ENCODE measurements at places on chromosomes 7 and 10.

GRCh38 chr7:16587790-16588189, 57.8 kb downstream of the ANKMY2 start:
- DNase-seq, result no peak

DNA sequence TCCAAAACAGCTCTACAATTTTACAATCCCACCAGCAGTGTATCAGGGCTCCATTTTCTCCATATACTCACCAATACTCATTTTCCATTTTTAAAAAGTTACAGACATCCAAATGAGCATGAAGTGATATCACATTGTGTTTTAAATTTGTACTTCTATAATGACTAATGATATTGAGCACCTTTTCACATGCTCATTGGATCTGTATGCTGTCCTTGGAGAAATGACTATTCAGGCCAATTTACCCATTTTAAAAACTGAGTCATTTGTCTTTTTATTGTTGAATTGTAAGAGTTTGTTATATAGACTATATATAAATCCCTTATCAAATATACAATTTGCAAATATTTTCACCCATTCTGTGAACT, 162.0 kb downstream of the MAGI2 start:
- DNase-seq, result peak; percentile 40

- peak; percentile 13 for DNase-seq
Measured at GRCh38 chr10:2619472-2619871, 447.9 kb upstream of the PFKP start.

GRCh38 chr7:25851332-25852210, 300.4 kb upstream of the NFE2L3 start:
- DNase-seq, result peak; percentile 81

DNA sequence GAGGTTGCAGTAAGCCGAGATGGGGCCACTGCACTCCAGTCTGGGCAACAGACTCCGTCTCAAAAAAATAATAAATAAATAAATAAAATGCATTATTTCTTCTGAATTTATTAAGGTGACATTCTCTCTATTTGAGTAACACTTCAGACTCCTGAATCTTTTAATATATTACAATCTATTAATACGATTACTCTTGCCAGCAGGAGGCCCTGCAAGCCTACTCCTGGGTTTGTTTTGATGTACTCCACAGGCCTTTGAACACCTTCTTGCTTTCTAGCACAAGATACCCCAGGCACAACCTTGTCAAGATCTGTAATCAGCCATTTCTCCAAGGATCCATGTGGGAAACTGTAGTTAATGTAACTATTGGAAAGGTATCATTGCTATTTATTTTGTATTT, 63.5 kb downstream of the COBL start:
- DNase-seq, result no peak

DNA sequence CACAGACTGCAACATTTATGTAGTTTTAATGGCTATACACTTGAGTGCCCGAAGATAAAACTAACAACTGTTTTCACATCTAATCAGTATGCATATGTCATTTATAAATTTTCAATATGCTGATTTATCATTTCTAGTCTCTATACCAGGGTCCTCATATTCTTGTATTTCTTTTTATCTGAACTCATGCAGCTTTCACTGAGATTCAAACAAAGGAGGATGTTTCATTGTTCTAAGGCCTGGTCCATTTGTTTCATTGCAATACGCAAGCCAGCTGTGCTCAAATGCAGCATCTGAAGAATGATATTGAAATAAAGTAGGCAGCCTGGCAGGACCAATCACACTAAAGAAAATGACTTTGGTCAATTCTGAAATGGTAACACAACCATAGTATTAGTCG, 31.7 kb downstream of the MAGI2 start:
- no peak for DNase-seq

GRCh38 chr10:71790749-71791440, 17.6 kb upstream of the VSIR start:
- no peak for DNase-seq

- no peak for DNase-seq
Measured at GRCh38 chr7:154911862-154912455, 91.0 kb downstream of the PAXIP1 start.

DNA sequence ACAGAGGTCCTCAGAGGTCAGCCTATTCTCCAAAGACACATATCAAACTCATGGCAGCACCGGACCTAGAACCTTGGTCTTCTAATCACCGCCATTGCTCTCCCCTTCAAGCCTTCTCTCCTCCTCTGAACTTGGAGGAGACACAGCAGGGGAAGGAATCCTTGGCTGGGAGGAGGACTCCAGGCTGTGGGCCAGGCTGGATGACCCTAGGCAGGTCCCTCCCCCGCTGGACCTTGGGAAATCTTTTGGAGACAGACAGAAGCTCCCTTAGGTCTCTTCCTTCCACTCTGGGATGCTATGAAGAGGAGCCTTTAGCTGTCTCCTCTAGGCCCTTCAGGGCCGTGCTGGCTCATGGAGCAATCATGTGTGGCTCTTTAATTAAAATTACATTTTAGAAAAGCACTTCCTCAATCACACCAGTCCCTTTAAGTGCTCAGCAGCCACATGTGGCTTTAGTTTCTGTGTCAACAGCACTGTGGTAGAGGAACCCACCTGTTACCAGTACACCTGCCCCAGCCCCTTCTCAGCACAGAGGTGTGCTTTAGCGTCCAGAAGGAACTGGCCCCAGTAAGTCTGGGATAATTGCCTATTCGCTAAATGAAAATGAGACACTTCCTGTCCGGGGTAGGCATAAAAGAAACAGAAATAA, 238.2 kb downstream of the CELF2 start:
- no peak for DNase-seq

DNA sequence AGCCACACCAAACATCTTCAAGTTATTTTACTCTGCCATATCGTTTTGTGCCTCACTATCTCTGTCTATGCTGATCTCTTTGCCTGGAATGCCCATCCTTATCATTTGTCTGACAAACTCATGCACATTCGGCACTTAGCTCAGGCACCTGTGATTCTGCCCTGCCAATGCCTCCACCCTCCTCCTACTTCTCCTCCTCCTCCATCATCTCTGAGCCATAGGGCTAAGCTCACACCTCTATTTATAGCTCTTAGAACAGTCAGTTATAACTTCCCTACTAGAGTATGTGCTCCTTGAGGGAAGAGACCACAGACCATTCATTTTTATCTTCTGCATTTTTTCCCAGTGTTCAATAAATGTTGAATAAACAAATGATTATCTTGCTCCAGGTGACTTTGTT, 51.2 kb upstream of the CDK13 start:
- DNase-seq, result no peak

DNA sequence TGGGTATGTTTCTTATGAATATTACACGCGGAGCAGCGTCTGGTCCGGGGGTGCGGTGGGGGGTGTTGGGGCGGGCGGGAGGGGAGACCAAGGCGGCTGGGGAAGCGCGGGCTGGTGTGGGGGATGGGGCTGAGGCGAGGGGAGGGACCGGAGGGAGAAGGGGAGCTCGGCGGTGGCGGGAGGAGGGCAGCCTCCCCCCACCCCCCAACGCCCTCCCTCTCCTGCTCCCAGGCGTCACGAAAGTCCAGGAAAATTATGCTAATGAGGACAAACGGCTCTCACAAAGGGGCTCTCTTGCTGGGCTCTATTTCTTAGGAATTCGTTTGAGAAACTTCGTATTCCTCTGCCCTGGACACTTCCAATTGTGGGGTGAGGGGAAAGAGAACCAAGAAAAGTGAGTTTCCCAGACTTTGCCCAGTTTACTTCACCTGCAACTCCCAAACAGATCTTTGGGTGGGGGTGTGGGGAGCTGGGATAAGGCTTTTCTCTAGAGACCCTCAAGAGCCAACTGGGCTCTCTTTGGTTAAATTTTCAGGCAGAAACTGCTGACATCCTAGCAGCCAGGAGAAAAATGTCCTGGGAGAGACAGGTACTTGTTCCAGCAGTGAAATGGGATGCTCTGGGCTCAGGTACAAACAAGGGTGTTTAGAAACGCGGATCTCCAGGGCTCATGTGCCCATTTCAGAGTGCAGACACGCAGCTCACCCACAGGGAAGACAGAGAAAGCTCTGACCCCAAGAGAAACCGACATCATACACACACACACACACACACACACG, 11.7 kb upstream of the HOXA2 start:
- no peak for DNase-seq

DNA sequence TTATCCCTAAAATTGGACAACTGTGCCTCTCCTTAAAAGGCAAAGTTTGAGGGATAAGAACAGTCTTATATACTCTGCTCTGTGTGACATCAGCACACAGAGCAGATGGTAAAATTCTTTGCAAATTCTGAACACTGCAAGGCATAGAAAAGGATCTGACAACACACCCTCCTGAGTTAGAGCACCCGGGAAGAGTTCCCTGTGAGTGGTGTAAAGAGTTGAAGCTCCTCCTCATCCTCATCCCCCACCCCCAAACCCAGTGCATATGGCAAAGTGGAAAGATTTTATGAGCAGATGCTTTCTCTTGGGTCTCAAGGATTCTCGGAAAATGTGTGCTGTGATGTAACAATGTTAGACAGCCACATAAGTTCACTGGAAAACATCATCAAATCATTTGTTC, 40.0 kb upstream of the DGKI start:
- no peak for DNase-seq

- no peak for DNase-seq
Measured at GRCh38 chr10:108966411-108966810, 956.9 kb downstream of the XPNPEP1 start.

DNA sequence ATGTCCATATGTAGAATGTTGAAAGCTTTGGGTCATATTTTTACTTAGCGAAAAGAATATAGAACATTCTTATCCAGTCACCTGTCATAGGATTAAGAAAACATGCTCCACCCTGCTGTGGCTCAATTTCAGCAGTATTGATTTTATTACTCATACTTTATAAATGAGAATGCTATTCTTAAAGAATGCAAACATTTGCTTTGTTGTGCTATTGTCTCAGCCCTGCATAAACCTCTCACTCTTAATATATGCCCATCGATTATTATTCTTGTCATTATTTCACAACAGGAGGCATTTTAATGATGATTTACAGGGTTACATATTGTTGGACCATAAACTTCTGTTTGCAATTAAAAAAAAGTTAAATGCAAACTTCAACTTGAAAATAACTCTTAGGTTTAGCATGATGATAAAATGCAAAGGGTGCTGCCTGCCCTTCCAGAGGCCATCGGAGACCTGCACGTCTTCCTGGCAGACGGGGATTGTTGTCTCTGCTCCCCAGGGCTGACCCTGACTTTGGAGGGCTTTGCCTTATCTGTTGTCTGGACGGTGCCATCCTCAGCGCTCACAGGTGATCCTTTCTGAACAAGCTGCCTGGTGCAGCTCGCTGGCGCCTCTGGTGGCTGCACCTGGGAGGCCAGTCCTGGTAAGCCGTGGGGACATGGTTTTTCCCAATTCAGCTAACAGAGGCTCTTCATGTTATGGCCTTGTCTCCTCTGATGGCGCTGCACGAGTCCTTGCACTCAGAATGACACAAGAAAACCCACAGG, 50.0 kb upstream of the SHH start:
- DNase-seq, result no peak

- DNase-seq, result peak; percentile 10
Measured at GRCh38 chr10:132788180-132788830, 2.4 kb upstream of the NKX6-2 start.

GRCh38 chr10:123379156-123379555, 225.0 kb downstream of the BUB3 start:
- DNase-seq, result no peak

GRCh38 chr10:101565936-101566332, 22.1 kb downstream of the POLL start:
- no peak for DNase-seq

GRCh38 chr10:123795196-123795780, 96.3 kb downstream of the CPXM2 start:
- no peak for DNase-seq

GRCh38 chr7:115693779-115694178, 336.8 kb downstream of the TFEC start:
- no peak for DNase-seq

- DNase-seq, result no peak
Measured at GRCh38 chr7:116561697-116562483, 37.1 kb downstream of the CAV1 start.

DNA sequence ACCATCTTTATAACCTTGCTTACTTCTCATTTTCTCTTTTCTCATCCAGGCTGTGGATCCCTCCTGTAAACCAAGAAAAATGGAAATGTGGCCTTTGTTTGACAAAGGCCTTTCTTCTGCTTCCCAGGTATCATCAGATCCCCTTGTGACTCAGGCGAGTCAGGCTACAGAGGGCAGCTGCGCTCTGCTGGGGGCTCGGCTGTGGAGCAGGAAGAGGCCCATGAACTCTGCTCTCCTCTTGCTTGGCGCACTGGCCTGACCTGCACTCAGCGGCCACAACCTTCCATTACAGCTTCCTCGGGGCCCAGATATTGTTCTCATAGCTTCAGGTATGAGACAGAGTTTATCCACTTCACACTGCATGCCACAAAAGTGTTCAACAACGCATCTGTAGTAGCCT, 457.6 kb upstream of the COBL start:
- no peak for DNase-seq

DNA sequence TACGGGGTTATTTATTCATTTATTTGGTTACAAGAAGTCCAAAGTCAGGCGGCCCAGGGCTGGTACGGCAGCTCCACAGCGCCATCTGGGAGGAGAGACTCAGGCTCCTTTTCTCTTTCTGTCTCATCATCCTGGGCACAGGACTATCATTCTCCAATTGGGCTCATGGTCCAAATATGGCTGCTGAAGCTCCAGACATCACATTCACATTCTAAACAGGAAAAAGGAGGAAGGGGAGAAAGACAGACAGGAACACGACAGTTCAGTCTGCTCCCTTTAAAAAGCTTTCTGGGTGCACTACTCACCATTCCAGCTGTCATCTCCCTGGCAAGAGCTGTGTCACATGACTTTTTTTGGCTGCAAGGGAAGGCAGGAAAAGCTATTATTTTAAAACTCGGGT, 74.4 kb upstream of the PDZD8 start:
- DNase-seq, result no peak

- DNase-seq, result peak; percentile 83
Measured at GRCh38 chr7:100158229-100159098, at the start of gene TRAPPC14. Gene TRAPPC14, minus strand, starts transcription at chr7:100158723. Its CDS starts 224 bp downstream, at chr7:100158499.

GRCh38 chr10:123884351-123884906, 7.2 kb downstream of the CPXM2 start:
- no peak for DNase-seq

DNA sequence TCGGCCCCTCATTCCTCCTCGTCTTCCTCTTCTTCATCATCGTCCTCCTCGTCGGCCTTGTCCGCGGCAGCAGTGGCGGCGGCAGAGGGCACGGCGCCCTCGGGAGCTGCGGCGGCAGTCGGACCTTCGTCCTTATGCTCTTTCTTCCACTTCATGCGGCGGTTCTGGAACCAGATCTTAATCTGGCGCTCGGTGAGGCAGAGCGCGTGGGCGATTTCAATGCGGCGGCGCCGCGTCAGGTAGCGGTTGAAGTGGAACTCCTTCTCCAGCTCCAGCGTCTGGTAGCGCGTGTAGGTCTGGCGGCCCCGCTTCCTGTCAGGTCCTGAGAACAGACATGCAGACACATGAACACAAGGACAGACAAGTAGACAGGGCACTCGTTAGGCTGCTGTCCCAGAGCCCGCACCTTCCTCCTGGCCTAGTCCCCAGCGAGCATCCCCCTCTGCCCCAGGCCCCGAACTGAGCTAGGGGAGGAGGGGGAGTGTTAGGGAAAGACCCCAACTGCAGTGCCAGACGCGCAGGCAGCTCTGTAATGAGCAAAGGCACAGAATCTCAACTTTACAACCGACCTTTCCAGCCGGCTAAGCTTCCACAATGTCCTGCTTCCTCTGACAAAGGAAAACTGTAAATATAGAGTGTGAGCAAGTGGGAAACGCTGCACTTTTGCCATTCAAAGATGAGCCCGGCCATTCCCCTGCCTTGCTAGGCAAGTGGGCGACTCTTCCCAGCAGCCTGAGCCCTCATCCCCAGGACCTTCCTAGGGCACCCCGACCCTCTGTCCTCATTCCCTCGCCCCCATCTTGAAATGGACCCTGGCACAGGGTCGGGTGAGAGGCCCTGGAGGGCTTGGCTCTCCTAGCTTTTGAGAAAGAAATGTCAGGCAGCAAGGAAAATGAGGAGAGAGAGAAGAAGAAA, 1.3 kb downstream of the HOXA7 start:
- no peak for DNase-seq
